ENCODE measurements at places on chromosomes 2 and 18. TPM values are rescaled to one million over a fixed set of nuclear protein-coding genes. Genes with fewer than 3 reads are reported as not detected.

Gene PSMD14
- 99.9 TPM for total RNA-seq

DNA sequence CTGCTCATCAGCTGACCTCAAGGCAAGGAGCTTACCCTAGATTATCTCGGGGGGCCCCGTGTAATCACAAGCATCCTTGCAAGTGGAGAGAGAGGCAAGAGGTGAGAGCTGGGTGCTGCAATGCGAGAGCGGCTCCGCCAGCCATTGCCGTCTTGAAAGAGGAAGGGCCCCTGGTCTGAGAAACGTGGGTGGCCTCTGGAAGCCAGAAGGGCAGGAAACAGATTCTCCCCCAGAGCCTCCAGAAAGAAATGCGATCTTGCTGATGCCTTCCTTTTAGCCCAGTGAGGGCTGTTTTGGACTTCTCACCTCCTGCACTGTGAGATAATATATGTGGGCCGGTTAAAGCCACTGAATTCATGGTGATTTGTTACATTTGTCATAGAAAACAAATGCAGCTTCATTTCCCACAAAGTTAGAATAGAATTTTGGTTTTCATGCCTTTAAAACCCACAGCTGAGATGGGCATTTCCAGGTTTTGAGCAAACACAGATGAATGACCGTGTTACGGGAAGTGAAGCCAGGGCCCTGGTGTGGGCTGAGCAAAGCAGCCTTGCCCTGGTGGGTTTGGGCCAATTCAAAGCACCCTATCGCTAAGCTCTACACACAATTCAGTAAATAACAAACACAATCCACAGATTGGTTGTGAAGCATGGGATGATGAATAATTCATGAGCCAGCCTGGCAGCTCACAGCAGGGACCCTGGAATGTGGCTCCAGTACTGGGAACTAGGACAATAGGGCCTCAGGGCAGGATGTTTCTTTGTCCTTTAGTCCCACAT is 319.9 kb upstream of the HS6ST1 start:
- no peak overlapping the region for H3K4me3 ChIP-seq
- peaks cover 30% of the 10 kb centered on the region for H3K4me1 ChIP-seq
- DNase-seq, result peak; percentile 80
- no peaks in the 10 kb centered on the region for H3K27me3 ChIP-seq
- H3K36me3 ChIP-seq, result no peaks in the 10 kb centered on the region

GRCh38 chr2:211730215-211730614 is 808.4 kb downstream of the ERBB4 start:
- no peaks in the 10 kb centered on the region for H3K4me1 ChIP-seq
- H3K4me3 ChIP-seq, result no peak overlapping the region
- no peaks in the 10 kb centered on the region for H3K27me3 ChIP-seq
- no peak for DNase-seq

DNA sequence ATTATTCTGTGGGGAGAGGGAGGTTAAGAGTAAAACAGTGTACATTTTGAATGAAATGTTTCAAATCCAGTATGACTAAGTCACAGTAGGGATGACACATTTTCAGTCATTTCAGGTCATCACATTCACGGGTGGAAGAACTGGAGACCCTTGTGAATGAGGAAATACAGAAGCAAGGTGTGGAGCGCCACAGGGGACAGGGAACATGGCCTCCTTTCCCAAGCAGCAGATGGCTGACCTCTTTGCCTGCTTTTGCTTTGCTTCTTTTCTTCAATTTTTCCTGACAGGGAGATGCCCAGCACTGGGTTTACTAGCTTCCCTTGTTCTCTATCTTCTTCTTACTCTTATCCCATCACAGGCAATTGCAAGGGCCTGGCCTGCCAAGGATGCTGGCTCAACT is 278.9 kb upstream of the DLGAP1 start:
- no peaks in the 10 kb centered on the region for H3K27me3 ChIP-seq
- DNase-seq, result no peak
- H3K36me3 ChIP-seq, result no peaks in the 10 kb centered on the region

- peaks cover 4% of the 10 kb centered on the region for H3K4me1 ChIP-seq
- no peak overlapping the region for H3K4me3 ChIP-seq
- no peak for DNase-seq
- H3K36me3 ChIP-seq, result no peaks in the 10 kb centered on the region
These were observed 63.4 kb downstream of the SMAD7 start for GRCh38 chr18:48887294-48887904.

Gene NOSTRIN
- 0.40 TPM for total RNA-seq

DNA sequence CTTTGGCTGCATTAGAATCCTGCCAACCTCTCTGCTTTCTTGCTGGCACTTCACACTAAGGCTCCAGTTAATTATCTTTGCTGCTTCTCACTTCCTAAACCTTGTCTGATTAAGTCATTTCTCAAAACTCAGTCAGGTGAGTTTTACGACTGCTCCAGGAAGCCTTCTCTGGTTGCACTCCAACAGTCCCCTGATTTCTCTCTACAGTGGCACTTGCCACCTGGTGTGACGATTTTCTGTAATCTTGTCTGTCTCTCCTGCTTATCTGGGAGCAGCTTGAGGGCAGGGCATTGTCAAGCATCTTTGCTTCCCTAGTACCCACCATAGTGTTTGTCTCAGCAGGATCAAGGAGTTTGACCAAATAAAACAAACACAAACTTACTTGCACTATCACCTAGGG is 10.4 kb upstream of the GATA6 start:
- DNase-seq, result no peak
- no peaks in the 10 kb centered on the region for H3K4me1 ChIP-seq
- H3K36me3 ChIP-seq, result no peaks in the 10 kb centered on the region
- H3K4me3 ChIP-seq, result no peak overlapping the region

DNA sequence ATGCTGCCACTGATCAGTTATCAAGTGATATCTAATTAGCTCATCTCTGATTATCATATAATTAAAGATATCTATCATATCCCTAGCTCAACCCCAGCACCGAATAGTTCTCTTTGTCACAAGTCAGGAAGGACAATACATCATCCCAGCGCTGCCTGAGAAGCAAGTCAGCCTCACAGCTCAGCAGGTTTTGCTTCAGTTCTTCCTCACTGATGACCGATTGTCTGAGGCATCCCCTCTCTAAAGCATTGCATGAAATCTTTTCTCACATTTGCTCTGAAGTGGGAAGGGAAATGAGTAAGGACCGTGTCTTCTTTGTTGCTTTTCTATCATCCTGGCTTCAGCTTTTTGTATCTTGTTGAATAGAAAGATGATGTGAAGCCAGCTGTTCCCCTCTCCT is 247.9 kb downstream of the CMPK2 start:
- no peaks in the 10 kb centered on the region for H3K4me1 ChIP-seq
- no peak for DNase-seq
- no peaks in the 10 kb centered on the region for H3K36me3 ChIP-seq
- no peak overlapping the region for H3K4me3 ChIP-seq
- no peak overlapping the region for H3K27ac ChIP-seq

Gene LRRTM1
- total RNA-seq, result not detected

Gene ARHGAP25
- total RNA-seq, result 6.3 TPM

GRCh38 chr18:35236571-35237363 is 4.1 kb upstream of the ZNF397 start:
- H3K27ac ChIP-seq, result no peak overlapping the region
- H3K27me3 ChIP-seq, result no peaks in the 10 kb centered on the region
- no peak for DNase-seq
- H3K4me3 ChIP-seq, result no peak overlapping the region
- no peaks in the 10 kb centered on the region for H3K36me3 ChIP-seq
- no peaks in the 10 kb centered on the region for H3K4me1 ChIP-seq

Gene RHBDD1
- 1.5 TPM for total RNA-seq

DNA sequence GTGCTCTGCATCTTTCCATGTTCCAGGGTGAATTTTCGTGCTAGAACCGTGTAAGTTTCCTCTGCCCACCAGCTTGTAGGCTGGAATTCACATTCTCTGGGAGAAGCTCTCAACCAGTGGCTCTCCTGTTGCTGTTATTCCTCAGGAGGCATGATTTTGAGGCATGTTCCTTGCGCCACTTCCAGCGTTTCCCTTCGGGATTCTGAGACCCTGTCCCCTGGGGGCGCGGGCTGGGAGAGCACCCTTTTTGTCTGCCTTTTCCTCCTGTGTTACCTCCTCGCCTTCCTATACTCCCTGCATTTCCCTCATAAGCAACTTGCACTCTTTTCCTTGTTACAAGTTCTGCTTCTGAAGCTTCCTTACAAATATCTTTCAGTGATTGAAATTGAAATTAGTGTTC is 156.4 kb downstream of the PTPRM start:
- H3K27me3 ChIP-seq, result no peaks in the 10 kb centered on the region
- no peak overlapping the region for H3K27ac ChIP-seq
- DNase-seq, result no peak

Gene PPP4R1
- total RNA-seq, result 53.4 TPM

Gene REG1A
- total RNA-seq, result not detected

DNA sequence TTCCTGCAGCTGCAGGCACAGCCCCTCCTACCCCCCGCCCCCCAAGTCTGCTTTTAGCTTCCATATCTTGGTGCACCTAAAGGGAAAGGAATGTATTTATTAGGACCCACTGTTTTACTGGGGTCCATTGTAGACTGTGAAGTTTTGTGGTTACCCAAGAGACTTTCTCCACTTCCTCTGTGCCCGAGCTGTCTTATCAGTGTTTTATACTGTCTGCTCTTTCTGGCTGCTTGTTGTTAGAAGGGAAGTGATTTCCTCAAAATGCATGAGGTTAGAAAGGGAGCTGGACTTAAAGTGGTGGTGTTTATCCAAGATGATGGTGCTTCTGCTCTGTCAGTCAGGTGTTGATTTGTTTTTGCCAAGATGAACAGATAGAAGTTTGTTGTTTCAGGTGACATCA is 85.0 kb downstream of the PTH2R start:
- no peak overlapping the region for H3K4me3 ChIP-seq
- H3K27ac ChIP-seq, result no peak overlapping the region
- no peaks in the 10 kb centered on the region for H3K36me3 ChIP-seq
- no peak for DNase-seq
- no peaks in the 10 kb centered on the region for H3K27me3 ChIP-seq

GRCh38 chr2:210844016-210844415 is 287.6 kb downstream of the CPS1 start:
- H3K36me3 ChIP-seq, result no peaks in the 10 kb centered on the region
- DNase-seq, result no peak
- no peak overlapping the region for H3K27ac ChIP-seq
- H3K4me3 ChIP-seq, result no peak overlapping the region
- H3K27me3 ChIP-seq, result no peaks in the 10 kb centered on the region

DNA sequence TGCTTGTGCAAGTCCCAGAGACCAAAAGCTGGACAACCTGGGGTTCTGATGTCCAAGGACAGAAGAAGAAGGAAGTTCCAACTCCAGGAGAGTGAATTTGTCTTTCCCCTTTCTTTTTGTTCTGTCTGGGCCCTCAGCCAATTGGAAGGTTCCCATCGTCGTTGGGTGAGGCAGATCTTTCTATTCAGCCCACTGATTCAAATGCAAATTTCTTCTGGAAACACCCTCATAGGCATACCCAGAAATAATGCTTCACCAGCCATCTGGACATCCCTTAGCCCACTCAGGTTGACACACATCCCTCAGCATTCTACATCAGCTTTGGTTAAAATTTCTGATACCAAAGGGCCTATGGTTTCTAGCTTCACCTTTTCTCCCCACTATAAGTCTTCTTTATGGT is 156.5 kb downstream of the SP3 start:
- no peak for DNase-seq
- no peaks in the 10 kb centered on the region for H3K36me3 ChIP-seq
- H3K27me3 ChIP-seq, result no peaks in the 10 kb centered on the region
- no peak overlapping the region for H3K27ac ChIP-seq
- H3K4me3 ChIP-seq, result no peak overlapping the region

DNA sequence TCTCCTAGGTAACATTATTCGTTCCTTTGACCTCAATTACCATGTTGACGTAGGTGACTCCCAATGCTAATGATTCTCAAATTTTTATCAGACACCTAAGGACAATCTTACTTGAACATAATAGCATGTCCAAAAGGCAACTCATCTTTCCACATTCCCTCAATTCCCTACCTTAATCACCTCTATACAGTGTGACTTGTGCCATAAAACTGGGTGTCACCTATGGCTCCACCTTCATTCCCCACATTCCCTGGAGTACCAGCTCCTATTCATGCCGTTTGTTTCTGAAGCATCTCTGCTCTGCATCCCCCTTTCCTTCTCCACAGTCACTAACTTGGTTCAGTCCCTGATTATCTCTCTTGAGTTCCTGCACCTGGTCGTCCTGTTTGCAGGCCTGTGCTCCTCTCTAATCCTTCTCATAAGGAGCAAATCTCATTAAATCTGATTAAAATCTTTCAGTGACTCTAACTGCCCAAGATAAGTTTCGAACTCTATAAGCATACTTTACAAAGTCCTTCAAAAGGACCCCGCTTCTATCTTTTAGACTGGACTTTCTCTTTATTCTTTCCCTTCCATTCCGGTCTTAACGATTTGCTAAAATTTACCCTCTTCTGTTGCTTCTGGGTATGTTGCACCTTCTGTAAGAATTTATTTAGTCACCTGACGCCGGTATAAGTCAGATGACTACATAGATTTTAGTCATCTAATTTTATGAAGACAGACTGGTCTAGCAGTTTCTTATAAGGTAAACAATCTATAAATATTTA is 128.7 kb downstream of the OSBPL1A start:
- H3K4me1 ChIP-seq, result no peaks in the 10 kb centered on the region
- H3K27me3 ChIP-seq, result no peaks in the 10 kb centered on the region
- no peak overlapping the region for H3K4me3 ChIP-seq
- H3K27ac ChIP-seq, result no peak overlapping the region
- DNase-seq, result no peak
- H3K36me3 ChIP-seq, result no peaks in the 10 kb centered on the region

DNA sequence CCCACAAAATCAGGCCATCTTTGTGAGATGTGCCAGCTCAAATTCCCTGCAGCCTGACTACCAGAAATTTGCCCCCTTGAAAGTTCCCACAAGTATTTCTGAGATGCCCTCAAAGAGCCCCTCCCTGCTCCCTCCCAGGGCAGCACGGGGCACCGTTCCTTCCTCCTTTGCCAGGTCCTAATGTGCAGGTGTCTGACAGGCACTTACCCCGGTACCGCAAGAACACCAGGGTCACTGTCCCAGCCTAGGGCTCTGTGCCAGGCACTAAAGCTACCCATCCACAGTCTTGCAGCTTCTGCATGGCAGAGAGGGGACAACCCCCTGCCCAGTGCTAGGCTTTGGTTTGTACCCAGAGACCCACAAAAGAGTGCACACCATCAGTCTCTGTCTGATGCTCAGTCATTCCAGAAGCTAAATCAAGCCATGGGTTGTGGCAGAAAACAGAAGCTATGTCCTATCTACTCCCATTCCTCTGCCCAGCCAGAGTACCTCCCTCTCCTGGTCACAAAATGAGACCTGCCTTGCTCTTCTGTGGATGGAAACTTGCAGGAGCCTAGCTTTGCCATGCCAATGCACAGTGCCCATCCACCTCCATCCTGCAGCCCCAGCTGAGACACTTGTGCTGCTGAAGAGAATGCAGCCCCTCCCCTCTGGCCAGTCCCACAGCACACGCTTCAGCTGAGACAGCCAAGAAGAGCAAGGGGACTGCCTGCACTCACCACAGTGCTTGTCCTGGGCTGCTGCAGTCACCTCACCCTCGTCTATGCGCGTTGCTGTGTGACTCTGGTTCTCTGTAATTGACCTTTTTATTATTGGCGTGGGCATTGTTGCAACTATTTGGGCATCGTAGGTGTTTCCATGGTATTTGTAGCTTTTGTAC is 48.7 kb downstream of the INPP5D start:
- DNase-seq, result no peak
- H3K4me3 ChIP-seq, result no peak overlapping the region
- H3K36me3 ChIP-seq, result no peaks in the 10 kb centered on the region
- H3K27ac ChIP-seq, result no peak overlapping the region
- no peaks in the 10 kb centered on the region for H3K4me1 ChIP-seq

Gene ZNF521
- total RNA-seq, result 17.6 TPM

Data from SJCRH30 (cell line).